Activated naive CD8-positive, alpha-beta T cell treated with anti-CD3 and anti-CD28 coated beads for 36 hours (primary cell): ENCODE measurements at places on chromosomes 7 and 10. TPM values are rescaled to one million over a fixed set of nuclear protein-coding genes. Genes with fewer than 3 reads are reported as not detected.

ANK3 gene
- total RNA-seq = 1.3 TPM

WIPF3 gene
- total RNA-seq = not detected

TMEM176A gene
- not detected for total RNA-seq

CPA2 gene
- 0.16 TPM for total RNA-seq

ASB10 gene
- total RNA-seq = not detected

AGR3 gene
- total RNA-seq = not detected

NXPH1 gene
- not detected for total RNA-seq

ODAD2 gene
- total RNA-seq = 0.62 TPM

WBP1L gene
- 12.0 TPM for total RNA-seq

PPP1R3C gene
- total RNA-seq = 0.36 TPM

PRSS2 gene
- not detected for total RNA-seq

DAGLB gene
- total RNA-seq = 15.7 TPM

ACSM6 gene
- not detected for total RNA-seq

TRIM50 gene
- total RNA-seq = not detected

HMX3 gene
- total RNA-seq = 0.24 TPM

HABP2 gene
- not detected for total RNA-seq

PRKCQ gene
- total RNA-seq = 45.9 TPM

MYH16 gene
- total RNA-seq = not detected

RASSF4 gene
- 6.2 TPM for total RNA-seq
